Left renal pelvis (tissue), 4 donors: ENCODE measurements at places on chromosomes 13 and 19.

DNA sequence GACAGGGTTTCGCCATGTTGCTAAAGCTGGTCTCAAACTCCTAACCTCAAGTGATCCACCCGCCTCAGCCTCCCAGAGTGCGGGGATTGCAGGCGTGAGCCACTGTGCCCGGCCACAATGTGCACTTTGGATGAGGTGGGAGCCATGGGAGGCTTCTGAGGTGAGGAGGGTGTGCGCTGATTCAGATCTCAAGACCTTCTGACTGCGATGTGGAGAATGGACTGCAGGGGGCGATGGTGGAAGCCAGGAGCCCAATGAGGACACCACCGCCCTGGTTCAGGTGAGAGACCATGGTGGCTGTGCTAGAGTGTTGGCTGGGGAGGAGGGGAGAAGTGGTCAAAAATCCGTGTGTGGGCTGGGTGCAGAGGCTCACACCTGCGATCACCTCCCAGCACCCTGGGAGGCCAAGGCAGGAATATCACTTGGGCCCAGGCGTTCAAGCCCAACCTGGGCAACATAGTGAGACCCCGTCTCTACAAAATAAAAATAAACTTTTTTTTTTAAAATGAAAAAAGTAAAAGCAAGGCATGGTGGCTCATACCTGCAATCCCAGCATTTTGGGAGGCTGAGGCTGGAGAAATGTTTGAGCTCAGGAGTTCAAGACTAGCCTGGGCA is 5.6 kb downstream of the INAFM1 start:
- DNase-seq = no peak

DNA sequence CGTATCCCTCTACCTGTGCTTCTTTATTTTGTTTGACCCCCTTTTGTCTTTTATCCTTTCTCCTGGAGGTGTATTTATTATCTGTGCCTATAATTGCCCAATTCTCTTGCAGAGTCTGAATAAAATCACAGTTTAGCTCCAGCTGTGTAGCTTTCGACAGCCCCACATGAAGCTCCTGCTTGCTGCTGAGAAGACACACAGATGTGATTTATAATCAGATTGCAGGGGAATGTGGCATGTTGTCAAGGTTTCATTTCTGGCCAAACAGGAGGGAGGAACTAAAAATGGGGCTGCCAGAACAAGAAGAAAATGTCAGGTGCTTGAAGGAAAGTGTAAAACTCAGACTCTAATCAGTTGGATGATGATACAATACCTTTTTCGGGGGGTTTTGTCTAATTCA is 22.7 kb downstream of the CCNA1 start:
- no peak for DNase-seq

DNA sequence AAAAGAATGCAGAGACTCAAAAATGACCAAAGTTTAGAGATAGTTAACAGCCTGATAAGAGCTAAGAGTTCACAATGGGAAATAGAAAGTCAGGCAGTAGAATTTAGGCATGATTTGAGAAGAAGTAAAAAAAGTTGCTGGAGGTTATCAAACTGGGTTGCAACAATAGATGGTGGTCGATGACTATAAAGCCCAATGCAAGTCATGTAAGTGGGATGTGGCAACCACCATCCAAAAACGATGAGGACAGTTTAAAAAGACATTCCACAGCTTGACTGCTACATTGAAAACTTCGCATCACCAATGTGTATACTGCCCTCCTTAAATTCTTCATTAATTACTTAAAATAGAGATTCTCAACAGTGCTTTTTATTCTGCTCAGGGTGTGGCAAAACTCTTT is 19.7 kb downstream of the ELF1 start:
- DNase-seq = no peak

DNA sequence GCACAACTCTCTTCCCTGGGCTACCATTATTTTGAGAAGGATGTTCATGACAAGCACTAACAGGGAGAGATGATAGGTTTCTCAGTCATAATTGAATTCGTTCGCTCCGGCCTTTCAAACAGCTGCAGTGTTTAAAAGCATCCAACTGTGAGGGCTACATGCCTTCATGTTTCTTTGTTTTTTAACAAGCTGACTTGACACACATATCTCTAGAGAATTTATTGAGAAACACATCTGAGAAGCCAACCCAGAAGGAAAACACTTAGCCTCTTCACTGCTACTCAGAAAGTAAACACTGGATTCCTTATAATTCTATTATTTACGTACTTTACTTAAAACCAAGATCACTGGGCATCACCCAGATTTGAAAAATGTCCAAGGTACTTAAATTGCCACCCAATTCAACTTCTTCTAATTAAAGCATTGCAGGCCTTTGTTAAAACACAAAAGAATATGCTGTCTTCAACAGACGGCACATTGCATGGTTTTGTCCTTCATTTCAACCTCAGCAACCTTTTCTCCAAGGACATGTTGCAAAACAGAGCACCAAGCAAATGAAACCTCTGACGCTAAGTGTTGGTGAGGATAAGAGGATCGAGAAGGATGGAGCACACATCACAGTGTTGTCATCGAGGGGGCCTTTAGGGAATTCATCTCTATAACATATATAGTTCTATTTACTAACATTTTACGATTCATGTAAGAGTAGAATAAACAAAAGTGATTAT is 75.8 kb downstream of the TBC1D4 start:
- DNase-seq = no peak

DNA sequence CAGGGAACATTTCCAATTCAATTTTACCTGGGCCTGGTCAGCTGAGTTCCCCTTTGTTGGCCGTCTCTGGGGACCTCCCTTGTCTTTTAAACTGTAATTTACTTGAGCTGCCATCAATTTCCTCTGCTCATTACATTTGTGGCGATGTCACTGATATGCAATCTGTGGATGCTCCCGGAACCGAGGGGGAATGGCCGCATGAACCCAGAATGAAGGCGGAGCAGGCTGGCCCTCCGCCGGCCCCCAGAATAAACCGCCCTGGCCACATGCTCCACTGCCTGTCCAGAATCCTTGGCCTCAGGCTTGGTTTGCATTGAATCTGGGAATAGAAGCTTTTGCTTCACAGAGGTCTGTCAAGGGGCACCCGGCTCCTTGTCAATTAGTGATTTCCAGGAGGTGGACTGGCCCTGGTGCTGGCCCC is 276.8 kb downstream of the TEX29 start:
- DNase-seq = no peak

DNA sequence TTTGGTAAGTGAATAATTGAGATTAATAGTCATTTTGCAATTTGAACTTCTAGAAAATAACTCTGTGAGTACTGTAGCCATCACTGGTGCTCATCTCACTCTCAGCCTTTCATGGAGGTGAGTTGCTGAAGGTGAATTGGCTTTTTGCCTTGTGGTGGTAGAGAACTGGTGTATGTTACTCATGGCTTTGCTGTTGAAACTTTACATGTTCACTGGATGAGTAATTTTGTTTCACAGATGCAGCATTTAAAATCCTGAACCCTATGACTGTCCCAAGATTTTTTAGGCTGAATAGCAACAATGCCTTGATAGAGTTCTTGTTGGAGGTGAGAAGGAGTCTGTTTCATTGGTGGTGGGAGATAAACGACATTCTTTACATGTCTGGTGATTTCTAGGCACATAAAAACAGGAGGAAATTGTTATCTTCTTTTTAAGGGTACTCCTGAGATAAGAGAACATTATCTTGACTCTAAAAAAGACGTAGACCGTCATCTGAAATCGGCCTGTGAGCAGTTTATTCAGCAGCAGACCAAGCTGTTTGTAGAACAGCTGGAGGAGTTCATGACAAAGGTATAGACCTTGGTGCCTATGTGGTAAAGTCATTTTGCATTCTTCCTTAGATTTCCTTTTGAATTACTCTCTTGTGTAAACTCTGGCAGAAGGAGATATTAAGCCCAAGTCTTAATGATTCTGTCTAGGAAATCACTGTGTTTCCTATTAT is 53.9 kb downstream of the COG3 start:
- DNase-seq = no peak
